Stimulated activated CD4-positive, alpha-beta T cell treated with anti-CD3 and anti-CD28 coated beads, TNF-alpha, amount 100 ng/mL, for 48 hours (primary cell): ENCODE measurements at places on chromosomes 12 and 14.

- DNase-seq = no peak
These were observed 23.8 kb downstream of the SPTB start for GRCh38 chr14:64855721-64856528.

- DNase-seq = no peak
These were observed 24.8 kb downstream of the RGS6 start for GRCh38 chr14:71956920-71957563.

DNA sequence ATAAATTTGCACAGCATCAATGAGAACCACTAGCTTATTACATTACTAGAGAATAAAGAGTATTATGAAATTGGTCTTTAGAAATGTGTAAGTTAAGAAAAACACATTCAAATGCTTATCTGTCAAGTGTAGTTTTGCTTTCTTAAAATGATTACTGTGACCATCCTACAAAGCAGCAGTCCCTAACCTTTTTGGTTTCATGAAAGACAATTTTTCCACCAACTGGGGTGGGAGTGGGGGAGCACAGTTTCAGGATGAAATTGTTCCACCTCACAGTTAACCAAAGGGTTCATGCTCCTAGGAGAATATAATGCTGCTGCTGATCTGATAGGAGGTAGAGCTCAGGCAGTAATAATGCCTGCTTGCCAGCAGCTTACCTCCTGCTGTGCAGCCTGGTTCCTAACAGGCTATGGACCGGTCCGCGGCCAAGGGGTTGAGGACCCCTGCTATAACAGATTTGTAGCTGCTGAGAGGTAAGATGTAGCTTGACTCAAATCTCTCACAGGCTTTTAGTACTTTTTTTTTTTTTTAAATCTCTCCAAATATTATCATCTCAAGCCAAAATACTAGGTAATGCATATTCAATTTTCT lies 45.4 kb downstream of the PPP4R3A start:
- DNase-seq = no peak

GRCh38 chr12:80714846-80715245 lies 1.9 kb upstream of the MYF5 start:
- no peak for DNase-seq
